Stimulated activated CD4-positive, alpha-beta T cell treated with anti-CD3 and anti-CD28 coated beads, Interleukin-12 subunit alpha, Interleukin-12 subunit beta, amount 100 ng/mL, for 24 hours (primary cell): ENCODE measurements at places on chromosomes 4 and X.

DNA sequence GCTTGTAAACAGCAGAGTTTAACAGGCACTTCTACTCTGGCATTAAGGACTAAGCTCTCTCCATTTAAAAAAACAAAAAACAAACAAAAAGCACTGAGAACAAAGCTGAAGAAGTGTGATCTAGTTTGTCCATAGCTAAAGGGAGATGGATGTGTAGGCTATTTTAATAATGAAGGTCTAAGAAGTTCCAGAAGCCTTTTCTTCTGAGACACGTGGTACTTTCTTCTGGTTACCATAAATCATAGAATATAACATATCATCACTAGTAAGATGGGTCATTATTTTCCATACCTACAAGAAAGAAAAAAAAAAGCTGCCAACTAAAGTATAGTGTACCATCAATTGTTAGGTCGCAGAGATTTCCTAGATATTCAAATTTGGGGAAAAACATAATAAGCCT lies 722 bp upstream of the NBDY start:
- no peak for DNase-seq

DNA sequence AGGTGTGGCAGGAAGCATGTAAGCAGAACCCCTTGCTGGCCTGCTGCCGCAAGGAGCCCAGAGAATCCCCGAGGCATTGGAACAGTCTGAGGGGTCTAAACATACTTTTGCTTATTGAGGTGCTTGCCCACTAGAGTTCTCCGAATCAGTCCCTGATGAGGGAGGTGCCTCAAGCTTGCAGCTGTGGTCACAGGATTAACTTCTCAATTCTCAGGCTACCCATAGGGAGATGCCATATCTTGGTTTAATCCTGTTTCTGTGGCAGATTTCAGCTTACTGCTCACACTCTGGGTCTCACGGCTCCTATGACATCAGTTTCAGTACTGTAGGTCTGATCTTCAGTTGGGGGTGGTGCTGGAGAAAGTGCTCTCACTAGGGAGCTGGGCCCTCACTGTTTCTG lies 39.9 kb downstream of the CCNG2 start:
- DNase-seq: no peak

DNA sequence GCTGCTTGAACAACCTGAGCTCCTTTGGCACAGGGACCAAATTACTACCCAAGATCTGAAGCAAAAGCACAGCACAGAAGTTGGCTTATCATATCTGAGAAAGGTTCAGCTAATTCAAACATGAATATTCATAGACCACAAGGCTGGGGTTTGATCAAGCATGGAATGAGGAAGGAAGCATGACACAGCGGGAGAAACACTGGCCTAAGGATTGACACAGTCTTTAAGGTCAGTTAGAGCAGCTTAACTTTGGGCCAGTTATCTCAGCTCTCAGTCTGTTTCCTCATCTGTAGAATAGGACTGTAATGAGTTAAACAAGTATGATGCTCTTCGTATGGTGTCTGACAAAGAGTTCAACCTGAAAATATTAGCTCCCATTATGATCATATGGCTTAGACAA lies 88.5 kb upstream of the CBR4 start:
- no peak for DNase-seq

GRCh38 chr4:12538162-12538561 lies 946.0 kb downstream of the RAB28 start:
- no peak for DNase-seq

DNA sequence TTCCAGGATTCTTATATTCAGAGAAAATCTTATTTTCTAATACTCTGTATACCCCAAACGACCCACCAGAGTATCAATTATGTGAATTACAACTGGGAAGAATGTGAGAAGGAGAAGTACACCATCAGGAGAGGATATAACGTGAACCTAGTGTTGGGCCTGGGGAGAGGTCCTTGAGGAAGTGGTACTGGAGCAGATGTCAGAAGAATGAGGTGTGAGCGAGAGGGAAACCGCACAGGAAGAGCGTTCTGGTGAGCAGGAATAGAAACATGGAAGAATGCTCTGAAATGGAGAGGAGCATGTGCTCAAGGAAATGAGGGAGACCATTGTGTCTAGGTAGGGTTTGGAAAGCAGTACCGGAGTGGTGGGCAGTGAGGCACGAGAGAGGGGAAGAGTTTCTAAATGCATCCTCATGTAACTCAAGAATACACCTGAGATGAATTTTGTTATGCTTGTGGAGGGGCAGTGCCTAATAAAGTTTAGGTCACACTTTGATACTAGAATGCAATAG lies 151.6 kb downstream of the GRID2 start:
- no peak for DNase-seq

- no peak for DNase-seq
Measured at GRCh38 chr4:16437836-16438235, 211.6 kb upstream of the TAPT1 start.

GRCh38 chr4:183171484-183172267 lies 72.6 kb downstream of the WWC2 start:
- DNase-seq: no peak

DNA sequence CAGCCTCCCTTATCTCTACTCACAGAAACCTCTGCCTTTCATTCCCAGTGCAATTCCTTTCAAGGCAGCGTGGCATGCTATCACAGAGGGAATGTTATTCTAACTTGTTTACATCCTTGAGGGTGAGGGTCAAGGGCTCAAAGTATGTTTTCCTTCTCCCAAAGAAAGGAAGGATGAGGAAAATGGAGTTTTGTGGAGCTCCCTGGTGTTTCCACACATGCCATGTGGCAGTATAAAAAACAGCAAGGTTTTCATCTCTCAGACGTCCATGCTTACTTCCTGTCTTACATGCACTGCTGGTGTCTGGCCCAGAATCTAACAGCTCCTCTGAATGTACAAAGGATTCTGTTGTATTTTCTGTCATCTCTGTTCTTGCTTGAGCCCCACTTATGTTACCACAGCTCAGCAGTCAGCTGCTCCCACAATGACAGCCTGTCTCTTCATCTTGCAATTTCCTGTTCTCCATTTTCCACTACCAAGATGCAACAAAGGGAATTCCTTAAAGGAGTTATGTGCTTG lies 128.0 kb downstream of the SNCA start:
- DNase-seq: no peak

- DNase-seq: no peak
Measured at GRCh38 chr4:51853027-51853682, 10.2 kb downstream of the DCUN1D4 start.

DNA sequence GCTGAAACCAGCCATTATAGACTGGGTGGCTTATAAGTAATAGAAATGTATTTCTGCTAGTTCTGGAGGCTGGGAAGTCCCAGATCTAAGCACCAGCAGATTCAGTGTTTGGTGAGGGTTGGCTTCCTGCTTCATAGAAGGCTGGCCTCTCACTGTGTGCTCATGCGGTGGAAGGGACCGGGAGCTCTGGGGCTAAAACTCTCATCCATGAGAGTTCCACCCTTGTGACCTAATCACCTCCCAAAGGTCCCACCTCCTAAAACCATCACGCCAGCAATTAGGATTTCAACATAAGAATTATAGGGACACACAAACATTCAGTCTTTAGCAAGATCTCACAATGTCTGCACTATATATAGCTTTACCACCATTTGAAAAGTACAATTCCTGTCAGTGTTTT lies 215.2 kb downstream of the CBR4 start:
- no peak for DNase-seq

- no peak for DNase-seq
Measured at GRCh38 chr4:72323227-72323626, 245.8 kb downstream of the ADAMTS3 start.

GRCh38 chr4:87299898-87300297 lies 22.8 kb downstream of the HSD17B13 start:
- DNase-seq: no peak

DNA sequence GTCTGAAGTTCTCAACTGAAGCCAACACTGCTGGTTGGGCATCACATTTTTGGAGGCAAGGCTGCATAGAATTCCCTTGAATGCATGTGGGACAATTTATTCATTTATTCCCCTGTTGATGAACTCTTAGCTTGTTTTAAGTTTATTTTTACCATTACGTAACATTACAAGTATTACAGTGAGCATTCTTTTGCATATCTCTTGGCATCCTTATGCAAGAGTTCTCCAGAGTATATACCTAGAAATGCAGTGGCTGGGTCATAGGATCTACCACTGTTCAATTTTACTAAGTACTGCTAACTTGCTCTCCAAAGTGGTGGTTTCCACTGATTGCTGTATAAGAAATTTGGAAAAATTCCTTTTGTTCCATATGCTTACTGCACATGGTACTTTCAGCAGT lies 66.5 kb downstream of the UCHL1 start:
- DNase-seq: no peak

DNA sequence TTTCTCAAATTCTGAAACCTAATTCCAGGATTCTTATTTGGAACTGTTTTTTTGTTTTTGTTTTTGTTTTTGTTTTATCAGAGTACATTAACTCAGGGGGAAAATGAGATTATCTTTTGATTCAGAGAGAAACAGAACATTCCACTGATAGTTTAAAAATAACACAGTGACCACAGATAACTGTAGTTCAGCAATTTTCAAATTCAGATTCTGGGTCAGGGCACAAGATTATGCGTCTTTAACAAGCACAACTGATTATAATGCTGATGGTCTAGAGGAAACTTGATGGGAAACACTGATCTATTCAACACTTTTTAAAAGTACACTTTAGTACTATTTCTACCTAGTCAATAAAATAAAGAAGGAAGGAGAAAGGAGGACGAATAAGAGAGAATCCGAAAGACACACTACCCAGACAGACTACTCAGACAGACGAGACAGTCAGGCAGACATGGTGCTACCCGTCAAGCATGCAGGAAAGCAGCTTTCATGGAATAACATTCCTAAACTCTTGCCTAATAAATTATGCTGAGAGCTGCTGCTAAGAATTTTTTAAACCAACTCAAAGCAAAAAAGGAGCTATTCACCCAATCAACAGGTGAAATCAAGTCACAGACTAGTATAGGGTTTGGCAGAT lies 59.0 kb downstream of the APBB2 start:
- DNase-seq: no peak

- no peak for DNase-seq
Measured at GRCh38 chrX:44931441-44931973, 58.5 kb downstream of the KDM6A start.

DNA sequence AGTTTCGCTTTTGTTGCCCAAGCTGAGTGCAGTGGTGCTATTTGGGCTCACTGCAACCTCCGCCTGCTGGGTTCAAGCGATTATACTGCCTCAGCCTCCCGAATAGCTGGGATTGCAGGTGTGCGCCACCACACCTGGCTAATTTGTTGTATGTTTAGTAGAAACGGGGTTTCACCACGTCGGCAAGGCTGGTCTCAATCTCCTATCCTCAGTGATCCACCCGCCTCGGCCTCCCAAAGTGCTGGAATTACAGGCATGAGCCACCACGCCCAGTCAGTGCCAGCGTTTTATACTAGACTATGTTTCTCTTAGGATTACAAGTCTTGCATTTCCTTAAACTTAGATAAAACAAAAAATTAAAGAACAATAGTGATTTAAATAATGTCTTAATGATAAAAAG lies 13.0 kb downstream of the KLF3 start:
- DNase-seq: no peak

GRCh38 chr4:87232216-87232615 lies 11.8 kb upstream of the KLHL8 start:
- DNase-seq: no peak

GRCh38 chr4:159435561-159436023 lies 332.7 kb downstream of the RAPGEF2 start:
- no peak for DNase-seq

DNA sequence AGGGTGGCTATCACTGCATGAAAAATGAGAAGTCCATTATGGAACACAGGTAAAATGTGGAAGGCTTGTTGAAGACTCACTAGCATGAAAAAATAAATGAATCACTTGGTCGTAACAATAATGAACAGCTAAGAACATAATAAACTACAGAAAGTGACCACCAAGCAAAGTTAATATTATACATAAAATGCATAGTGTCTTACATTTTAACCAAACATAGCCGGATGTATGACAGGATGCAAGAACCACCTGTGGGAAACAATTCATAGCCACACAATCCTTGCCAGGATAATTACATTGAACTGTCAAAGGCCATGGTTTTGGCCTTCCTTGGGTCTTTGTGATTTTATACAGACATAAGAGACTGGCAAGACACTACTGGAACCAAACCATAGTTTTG lies 81.9 kb upstream of the ATXN3L start:
- DNase-seq: no peak

DNA sequence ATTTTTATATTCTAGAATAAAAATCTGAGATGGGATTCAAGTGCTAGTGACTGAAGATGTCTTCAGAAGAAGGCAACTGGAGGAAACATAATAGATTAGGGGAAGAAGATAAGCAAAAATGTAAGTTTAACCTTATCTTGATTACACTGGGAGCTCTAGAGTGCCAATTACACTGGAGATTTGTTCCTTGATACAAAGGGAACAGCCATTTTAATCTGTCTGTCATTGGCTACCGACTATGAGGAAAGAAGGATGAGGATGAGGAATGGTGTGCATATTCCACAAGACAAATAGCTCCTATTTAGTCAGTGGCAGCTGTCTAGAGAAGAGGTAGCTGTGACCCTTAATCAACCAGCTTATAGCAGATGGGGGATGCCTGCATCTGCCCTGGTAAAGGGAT lies 1034.5 kb upstream of the IGFBP7 start:
- no peak for DNase-seq

DNA sequence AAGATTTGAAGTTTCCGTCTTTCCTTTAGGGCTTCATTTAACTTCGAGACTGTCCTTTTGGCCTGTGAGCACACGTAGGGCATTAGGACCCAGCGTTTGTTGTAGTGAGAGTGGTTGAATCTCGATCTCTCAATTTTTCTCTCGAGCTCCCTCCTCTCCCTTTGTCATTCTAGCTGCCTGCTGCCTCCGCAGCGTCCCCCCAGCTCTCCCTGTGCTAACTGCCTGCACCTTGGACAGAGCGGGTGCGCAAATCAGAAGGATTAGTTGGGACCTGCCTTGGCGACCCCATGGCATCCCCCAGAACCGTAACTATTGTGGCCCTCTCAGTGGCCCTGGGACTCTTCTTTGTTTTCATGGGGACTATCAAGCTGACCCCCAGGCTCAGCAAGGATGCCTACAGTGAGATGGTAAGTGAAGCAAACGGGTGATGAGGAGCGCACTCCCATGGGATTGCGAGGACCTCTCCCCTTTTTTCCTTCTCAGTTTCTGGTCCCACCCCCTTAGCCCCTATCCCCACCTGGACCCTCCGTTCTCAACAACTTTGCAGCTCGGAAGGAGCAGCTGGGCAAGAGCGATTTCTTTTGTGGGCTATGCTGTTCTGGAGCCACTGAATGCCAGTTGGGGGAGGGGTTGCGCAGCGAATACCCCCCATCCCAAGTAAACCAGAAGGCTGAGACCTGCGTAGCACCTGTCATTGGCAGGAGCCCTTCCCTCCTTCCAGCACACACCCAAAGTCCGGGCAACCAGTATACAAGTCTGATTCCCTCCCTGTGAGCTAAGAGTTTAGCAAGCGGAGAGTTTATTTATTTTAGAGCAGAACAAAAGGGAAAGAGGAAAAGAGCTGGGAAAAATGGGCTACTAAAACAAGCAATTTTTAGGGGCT lies at the start of gene TMEM35A:
TMEM35A (plus strand) TSS at position 164 of the 883 bp plus-strand sequence; CDS start at position 288, 124 bp downstream.
- DNase-seq: no peak

GRCh38 chr4:158681629-158682028 lies 9.5 kb downstream of the ETFDH start:
- DNase-seq: no peak

- no peak for DNase-seq
Measured at GRCh38 chr4:88148560-88148959, 9.9 kb downstream of the ABCG2 start.
